Cardiac muscle cell (in vitro differentiated cells and primary cell): ENCODE measurements at places on chromosomes 12 and 14. TPM values are rescaled to one million over a fixed set of nuclear protein-coding genes. Genes with fewer than 3 reads are reported as not detected.

The ARHGEF25 gene
- 22.3 and 38.6 TPM in 2 replicates for total RNA-seq

The FGD6 gene
- total RNA-seq: 12.4 and 19.4 TPM in 2 replicates

The RBM25 gene
- total RNA-seq: 27.8 and 66.8 TPM in 2 replicates

The VTI1B gene
- total RNA-seq: 64.6 and 77.8 TPM in 2 replicates

The ADCK1 gene
- 12.2 and 15.4 TPM in 2 replicates for total RNA-seq
